ENCODE measurements at places on chromosomes 4 and X.

GRCh38 chr4:184387351-184387750 is 87.0 kb downstream of the IRF2 start:
- DNase-seq = no peak

DNA sequence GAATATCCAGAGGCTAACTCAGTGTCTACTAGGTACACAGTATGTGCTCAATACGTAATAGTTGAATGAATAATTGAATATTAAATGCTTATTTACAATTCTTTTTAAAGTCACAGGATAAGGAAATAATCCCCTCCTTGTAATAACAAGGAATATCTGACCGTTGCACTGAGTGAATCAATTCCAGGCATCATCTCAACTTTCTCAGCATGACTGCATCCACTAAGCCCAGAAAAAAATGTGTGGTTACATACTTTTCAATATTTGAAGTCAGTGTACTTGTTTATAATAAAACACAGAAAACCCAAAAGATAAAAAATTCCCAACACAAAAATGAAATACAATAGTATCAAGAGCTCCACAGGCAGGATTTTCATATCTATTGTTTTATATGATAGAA is 105.4 kb downstream of the TMEM144 start:
- DNase-seq = no peak

DNA sequence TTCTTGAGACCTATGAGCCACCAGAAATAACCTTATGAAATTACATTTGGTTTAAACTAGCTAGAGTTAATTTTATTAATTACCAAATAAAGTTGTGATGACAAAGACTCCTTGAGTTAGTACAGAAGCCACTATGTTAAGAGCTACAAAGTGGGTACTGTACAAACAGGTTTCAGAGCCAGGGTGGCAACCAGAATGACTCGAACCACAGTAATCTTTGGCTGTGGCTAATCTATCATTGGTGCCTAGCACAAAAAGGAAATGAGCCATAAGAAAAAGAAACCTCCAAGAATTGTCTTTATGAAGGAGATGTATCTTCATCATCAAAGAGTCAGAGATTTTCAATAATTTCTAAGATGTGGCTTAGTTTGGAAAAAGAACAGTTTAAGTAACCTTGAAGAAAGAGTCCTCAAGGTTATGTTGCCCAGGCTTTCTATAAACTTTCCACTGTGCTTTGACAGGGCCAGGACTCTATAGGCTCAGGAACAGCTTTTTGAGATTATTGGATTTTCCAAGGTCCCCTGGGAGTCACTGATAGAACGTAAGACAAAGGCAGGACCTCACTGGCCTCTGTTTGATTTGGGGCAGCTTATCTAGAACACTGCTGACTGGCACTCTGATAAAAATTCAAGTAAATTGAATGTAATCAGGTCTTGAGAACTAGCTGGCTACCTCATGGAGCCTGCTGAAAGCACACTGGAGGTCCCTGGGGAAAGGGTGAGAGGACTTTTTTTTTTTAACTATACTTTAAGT is 777.7 kb downstream of the STIM2 start:
- DNase-seq = no peak

- DNase-seq = no peak
These were observed 5.6 kb downstream of the SLC49A3 start for GRCh38 chr4:683247-683897.

DNA sequence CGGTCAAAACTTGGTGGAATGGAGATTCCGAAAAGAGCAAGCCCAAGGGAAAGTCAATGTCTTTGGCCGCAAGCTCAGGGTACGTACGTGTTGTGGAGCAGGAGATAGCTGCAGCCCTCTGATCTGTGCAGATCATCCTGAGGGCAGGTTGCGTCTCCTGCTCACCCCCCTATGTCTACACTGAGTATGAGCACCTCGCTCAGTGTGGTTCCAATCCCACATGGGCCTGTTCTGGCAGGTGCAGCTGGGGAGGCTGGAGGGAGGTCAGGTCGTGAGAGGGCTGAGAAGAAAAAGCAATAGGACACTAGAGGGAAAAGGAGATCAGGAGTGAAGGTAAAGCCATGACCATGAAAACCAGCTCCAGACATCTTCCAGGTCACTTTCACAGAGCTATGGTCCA is 142.1 kb downstream of the DCTD start:
- no peak for DNase-seq

- no peak for DNase-seq
These were observed 144.1 kb upstream of the DDX53 start for GRCh38 chrX:22855693-22856092.

Data from inflammatory macrophage treated with lipopolysaccharide for 4 hours (primary cell).